ENCODE measurements at places on chromosomes 5 and 9.

- peak; percentile 88 for DNase-seq
Measured at GRCh38 chr5:78908173-78909061, 76.7 kb downstream of the ARSB start.

DNA sequence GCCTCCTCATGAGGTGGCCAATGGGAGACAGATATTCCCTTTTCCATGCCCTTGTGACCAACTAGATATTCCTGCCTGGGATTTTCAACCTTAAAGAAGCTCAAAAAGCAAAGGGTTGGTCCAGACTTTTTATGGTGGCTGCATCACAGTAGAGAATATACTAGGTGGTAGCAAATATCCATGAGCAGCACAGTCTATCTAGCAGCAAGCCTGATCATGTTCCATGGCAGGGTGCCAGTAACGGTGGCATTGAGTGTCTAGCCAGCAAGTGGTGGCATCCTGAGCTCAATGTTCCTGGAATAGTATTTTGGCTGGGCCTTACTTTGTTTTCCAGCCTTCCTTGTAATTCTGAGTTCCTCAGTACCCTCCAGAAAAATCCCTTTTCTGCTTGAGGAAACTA, 25.8 kb downstream of the CDC25C start:
- peak; percentile 8 for DNase-seq

DNA sequence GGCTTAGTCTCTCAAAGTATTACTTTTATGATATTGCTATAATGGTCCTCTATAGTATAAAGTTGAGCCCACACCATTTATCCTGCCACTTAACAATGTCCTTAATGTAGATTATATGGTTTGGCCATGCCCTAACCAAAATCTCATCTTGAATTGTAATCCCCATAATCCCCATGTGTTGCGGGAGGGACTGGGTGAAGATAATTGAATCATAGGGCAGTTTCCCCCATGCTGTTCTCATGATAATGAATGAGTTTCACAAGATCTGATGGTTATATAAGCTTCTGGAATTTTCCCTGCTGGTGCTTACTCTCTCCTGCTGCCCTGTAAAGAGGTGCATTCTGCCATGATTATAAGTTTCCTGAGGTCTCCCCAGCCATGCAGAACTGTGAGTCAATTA, 498.8 kb downstream of the RAB3C start:
- no peak for DNase-seq

DNA sequence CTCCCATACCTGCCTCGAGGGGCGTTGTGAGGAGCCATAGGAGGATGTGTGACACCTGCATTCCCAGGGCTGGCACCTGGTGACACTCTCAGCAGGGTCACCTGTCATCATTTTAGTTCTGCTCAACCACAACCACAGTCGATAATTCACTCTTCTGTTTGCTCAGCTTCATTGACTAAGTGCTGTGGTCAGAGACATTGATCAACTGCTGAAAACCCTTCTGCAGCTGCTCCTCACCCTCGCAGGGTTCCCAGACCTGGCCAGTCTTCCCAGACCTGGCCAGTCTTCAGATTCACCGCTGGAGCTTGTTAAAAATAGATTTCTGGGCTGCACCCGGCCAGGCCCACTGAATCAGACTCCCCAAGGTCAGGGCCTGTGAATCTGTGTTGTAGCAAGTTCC, 92.8 kb downstream of the MVB12B start:
- no peak for DNase-seq

- peak; percentile 63 for DNase-seq
Measured at GRCh38 chr9:16154521-16155078, 601.8 kb downstream of the CCDC171 start.

DNA sequence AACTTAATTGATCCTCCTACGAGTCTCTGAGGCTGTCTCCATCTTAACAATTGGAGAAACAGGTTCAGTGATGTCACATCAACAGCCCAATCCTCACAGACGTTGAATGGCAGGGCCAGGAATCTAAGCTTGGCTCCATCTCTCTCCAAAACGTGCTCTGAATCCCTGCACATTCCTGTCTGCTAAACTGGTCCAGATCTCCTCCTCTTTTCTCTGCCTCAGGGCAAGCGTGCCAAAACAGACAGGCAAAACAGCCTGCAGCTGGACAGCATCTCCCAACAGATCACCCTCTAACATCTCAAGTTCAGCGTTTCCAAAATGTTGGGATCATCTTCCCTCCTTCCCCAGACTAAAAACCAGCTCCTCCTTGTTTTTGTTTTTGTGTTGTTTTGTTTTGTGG, 6.6 kb downstream of the FBP1 start:
- DNase-seq = peak; percentile 50

DNA sequence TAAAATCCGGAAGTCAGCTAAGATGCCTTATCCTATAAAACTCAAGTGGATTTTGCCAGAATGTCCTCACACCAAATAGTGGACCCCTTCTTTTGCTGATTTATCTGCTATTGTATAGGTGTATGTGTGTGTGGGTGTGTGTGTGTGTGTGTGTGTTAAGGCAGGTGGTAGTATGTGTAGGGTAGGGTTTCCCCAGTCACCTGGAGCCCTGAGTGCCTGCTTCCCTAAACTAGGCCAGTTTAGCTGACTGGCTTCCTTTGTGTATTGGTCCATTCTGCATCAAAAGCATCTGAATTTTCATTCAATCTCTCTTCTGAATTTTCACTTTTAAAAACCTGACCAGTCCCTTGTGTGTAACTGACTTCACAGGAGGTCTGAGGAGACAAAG, 42.2 kb upstream of the LCP2 start:
- DNase-seq = no peak

GRCh38 chr9:138049779-138050471, 172.3 kb downstream of the CACNA1B start:
- DNase-seq = no peak

GRCh38 chr5:3343211-3343610, 252.4 kb upstream of the IRX1 start:
- DNase-seq = no peak

DNA sequence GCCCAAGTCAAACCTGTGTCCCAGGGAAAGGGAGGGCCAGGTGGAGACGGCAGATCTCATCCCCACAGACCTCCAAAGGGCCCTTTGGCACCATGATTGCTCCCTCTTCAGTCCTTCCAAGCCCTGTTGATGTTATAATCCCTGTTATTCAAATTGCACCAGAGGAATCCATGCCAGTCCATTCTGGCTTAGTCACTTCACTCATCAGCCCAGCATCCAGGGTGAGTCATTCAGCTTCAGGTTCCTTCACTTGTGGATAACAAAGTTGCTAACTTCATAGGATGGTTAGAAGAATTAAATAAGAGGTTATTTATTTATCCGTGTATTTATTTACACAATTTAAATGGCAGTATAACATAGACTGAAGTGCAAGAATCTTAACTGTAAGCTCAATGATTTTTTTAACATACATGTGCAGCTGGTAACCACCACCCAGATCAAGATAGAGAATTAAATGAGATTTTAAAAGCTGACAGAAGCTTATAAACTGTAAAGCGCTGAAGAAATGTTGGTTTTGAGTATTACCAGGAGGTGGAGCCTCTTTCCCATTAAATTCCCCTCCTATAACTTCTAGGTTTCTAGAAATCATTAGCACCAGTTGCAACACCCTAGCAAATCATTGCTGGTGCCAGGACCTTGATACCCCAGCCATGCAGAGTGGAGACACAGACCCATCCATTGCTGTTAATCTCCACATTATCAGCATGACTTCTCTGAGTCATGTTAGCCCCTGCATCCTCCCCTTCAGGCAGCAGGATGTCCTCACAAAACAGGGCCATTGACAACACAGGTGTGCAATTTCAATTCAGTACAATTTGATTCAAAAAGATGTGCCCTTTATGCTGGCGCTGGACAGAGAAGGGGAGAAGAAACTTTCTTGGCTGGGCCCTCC, 77.4 kb downstream of the SEC61B start:
- DNase-seq = no peak

- DNase-seq = no peak
Measured at GRCh38 chr5:152631221-152631620, 226.1 kb upstream of the NMUR2 start.

DNA sequence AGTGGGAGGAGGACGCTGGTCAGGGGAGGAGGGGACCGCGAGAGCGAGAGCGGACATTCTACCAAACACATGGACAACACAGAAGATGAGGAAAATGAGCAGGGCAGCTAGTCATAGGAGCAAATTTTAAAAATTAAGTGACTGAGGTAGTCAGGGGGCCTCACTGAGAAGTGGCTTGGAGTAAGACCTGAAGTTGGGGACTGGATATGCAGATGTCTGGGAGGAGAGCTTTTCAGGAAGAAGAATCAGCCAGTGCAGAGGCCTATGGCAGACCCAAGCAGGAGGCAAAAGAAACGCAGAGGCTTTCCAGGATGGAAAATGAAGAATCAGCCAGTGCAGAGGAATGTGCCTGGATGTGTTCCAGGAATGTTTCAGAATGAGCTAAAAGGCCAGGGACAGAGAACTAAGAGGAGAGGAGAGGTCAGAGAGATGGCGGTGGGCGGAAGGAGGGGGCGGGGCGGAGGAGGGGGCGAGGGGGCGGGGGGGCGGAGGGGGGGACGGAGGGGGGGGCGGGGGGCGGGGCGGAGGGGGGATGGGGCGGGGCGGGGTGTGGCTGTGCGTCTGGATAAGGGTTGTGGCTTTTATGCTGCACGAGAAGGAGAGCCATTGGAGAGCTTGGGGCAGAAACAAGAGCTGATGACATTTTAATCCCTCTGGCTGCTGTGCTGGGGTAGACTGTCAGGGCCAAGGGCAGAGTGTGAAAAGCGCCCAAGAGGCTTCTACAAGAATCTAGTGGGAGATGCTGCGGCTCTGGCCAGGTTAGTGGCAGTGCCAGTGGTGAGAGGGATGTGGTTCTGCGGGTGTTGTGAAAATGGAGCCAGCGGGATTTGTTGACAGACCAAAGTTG, 129.6 kb downstream of the KCNIP1 start:
- peak; percentile 92 for DNase-seq

DNA sequence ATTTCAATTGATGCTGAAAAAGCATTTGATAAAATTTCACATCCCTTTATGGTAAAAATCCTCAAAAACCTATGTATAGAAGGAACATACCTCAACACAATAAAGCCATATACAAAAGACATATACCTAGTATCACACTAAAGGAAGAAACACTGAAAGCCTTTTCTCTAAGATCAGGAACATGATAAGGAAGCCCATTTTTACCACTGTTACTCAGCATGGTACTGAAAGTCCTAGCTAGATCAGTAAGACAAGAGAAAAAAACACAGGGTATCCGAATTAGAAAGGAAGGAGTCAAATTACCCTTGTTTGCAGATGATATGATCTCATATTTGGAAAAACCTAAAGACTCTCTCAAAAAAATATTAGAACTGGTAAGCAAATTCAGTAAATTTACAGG, 350.2 kb upstream of the PDE4D start:
- DNase-seq = no peak

DNA sequence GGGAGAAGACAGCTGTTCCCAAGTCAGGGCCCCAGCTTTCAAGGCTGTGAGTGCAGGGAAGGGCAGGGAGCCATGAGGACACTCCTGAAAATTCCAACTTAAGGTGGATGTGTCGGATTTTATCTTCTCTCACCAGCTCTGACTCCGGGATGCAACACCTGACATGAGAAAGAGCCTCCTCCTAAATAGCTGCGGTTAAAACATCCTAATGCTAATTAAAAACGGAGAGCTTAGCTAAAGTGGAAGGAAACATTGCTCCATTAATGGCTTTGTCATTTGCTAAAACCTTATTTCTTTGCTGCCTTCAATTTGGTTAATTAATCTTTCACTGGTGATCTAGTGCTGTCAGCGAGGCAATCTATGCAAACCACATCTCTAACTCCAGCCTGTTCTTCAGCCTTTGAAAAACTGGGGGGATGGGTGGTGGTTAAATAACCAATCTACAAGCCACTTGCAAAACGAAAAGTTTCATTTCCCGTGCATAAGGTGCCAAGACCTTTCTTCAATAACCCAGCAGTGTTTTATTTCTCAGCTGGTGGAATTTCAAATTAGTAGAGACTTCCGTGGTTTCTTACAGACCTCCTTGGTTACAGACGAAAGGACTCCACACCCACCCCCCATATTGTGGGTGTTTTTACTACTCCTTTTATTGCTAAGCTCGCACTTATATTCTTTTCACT, 379.6 kb downstream of the MLLT3 start:
- DNase-seq = no peak

- DNase-seq = no peak
Measured at GRCh38 chr9:112546149-112547012, 59.8 kb downstream of the KIAA1958 start.

- no peak for DNase-seq
Measured at GRCh38 chr5:94045839-94046782, 304.7 kb upstream of the POU5F2 start.

DNA sequence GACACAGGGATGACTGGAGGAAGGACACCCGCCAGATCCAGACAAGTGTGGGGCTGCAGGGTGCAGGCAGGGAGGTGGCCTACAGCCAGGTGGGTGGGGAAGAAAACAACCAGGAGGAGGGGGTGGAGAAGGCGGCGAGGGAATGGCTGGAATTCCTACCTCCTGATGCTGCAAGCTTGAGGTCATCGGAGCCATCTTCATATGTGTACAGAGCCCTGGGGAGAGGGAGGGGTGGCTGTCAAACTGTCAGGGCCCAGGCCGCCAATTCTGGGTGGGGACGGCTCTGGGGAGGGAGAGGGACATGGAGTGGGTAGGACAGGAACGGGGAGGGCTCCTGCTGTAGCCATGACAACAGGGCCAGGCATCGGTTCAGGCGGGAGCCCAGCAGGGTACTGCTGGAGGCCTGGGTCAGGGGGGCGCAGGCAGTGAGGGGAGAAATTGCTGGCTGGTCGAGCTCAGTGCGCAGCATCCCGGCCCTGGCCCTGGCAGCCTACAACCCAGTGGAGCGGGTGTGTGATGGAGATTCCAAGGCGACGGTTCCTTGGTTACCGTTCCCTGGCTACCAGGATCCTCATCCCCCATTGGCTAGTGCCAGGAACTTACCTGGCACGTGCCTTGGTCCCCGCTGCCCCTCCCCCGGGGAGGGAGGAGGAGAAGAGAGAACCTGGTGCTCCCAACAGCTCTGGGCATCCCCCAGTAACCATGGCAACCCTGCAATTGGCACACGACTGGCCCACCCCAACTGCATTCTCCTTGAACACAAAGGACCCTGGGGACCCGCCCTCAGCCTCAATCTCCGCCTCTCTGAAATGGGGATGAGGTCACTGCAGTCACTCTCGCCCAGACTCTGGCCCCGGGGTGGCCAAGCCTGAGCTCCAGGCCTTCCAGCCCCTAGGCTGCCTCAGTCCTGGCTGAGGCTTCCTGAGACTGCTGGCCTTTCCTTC, 4.5 kb downstream of the DBN1 start:
- DNase-seq = no peak

DNA sequence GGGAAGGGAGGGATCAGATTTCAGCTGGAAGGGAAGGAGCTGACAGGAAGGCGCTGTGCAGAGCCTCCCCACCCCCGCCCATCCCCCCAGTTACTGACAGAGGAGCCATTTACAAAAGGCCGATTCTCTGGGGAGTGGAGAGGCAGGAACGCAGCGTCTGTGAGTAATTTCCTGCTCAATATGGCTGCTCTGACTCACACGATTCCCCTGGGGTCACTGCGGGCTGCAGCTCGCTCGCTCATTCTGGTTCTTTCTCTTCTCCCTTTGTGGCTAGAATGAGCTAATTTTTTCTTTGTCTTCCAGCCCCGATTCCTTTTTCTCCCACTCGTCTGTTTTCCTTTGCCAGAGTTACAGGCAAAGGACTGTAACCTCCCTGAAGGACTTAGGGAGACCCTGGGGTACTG, 28.8 kb downstream of the PTPA start:
- peak; percentile 100 for DNase-seq

GRCh38 chr9:89278997-89279739, 31.8 kb upstream of the CKS2 start:
- DNase-seq = peak; percentile 26
